Neural crest cell (in vitro differentiated cells): ENCODE measurements at places on chromosomes 1 and 21.
A peak's percentile ranks its signal among the peaks of the same experiment; 100 is the strongest.

DNA sequence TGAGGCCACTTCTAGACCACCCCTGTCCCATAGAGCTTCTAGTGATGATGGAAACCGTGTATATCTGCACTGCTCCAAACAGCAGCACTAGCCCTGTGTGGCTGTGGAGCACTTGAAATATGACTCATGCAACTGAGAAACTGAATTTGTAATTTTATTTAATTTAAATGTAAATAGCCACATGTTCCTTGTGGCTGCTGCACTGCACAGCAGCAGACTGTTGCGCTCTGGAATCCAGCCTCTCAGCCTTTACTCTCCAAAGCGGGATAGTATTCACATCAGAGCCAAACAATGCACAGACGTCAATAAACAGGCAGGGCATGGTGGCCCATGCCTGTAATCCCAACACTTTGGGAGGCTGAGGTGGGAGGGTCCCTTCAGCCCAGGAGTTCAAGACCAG lies 12.0 kb downstream of the CAPN2 start:
- DNase-seq: no peak

GRCh38 chr1:100539836-100540536 lies 2.0 kb downstream of the GPR88 start:
- peak; percentile 22 for DNase-seq

DNA sequence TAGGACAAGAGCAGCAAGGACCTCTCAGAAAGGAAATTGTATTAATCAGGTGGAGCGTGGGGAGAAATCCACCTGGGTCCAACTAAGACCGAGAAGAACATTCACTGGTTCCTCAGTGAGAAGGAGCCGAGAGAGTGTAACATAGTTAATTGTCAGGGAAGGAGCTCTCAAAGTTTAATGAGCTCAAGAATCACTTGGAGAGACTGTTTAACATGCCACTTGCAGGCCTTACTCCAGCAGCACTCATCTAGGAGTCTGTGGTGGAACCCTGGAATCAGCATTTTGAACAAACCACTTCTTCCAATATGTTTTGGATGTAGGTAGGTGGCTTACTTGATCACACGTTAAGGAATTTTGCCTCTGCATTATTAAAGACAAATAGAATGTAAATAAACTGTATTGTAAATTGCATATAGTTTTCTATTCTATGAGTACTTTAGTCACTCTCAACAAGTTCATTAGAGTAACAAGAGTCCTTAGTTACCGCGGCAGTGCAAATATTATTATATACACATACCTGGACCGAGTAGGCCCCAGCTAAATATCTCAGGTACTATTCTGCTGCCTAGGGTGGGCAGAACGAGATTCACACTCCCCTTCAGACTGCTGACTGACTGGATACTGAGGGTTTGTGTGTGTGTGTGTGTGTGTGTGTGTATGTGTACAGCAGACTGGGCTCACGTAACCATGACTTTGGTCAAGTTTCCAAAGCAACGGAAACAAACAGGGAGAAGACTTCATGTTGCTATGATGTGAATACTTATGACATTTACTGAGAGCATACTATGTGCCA lies 203.2 kb upstream of the USP24 start:
- DNase-seq: no peak

DNA sequence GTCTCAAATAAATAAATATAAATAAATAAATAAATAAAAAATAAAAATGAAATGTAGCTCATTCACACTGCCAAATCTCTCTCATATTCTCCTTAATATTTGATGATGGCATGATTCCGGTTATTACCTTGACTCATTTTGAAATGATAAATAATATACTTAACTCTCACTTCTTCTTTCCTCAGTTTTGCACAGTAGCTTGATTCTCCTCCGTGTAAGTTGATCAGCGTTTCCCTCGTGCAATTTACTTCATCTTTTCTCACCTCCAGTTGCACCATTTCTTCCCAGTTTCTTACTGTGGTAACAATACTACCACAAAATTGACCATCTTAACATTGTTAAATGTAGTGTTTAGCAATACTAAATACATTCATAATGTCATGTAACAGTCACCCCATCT lies 111.6 kb downstream of the RIPK4 start:
- DNase-seq: no peak
